ENCODE measurements at places on chromosomes 4 and X.

DNA sequence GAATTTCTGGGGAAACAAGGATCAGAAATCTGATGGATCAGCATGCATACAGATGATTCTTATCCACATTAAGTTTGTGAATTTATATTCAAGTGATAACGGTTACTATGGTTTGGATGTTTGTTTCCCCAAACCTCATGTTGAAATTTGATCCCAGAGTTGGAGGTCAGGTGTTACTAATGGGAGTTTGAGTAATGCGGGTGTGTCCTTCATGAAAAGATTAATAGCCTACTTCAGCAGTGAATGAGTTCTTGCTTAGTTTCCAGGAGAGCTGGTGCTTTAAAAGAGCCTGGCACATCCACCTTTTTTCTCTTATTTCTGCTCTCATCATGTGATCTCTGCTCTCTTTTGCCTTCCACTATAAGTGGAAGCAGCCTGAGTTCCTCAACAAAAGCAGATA is 712.4 kb downstream of the IL1RAPL1 start:
- DNase-seq = no peak

DNA sequence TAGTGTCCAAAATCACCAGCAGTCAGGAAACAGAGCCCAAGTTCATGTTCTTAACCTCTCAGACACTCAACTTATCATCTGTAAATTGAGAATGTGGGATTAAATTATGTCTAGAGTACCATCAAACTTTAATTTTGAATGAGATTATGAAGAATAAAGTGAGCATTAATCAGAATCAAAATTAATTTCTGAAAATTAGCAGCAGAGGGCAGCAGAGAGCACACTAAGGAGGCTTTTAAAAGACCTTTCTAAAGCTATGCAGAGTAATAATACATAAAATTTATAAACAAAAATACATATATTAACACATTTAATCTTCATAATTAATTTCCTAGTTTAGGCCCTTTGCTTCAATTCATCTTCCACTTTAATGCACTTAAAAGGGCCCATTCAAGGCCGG is 7.1 kb downstream of the TASL start:
- DNase-seq = peak; percentile 71

- DNase-seq = peak; percentile 93
These were observed 4.3 kb downstream of the BLOC1S4 start for GRCh38 chr4:6720202-6720699.

DNA sequence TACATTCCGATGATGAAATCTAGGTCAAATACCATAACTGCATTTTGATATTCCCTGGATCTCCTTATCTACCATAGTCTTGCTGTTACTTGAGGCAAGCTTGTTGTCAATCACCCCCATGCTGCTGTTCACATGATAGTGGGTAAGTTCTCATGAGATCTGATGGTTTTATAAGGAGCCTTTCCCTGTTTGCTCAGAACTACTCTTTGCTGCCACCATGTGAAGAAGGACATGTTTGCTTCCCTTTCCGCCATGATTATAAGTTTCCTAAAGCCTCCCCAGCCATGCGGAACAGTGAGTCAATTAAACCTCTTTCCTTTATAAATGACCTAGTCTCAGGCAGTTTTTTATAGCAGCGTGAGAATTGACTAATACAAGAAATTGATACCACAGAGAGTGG is 432.0 kb downstream of the GLUD2 start:
- no peak for DNase-seq

DNA sequence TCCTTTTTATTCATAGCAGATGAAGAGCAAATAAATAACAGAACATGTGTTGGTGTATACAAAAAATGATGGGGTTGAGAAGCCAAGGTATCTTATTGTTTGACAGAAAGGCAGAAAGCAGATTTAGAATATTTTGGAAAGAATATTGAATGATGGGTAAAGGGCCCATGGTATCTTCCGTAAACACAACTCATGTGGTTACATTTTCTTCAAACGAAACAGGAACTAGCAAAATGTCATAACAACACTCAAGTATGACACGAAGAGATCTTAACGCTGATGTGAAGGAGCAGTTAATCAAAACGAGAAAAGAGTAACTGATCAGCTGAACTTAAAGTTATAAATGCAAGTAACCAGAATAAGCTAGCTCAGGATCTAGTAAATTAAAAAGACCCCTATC is 195.7 kb upstream of the GK2 start:
- DNase-seq = peak; percentile 63

DNA sequence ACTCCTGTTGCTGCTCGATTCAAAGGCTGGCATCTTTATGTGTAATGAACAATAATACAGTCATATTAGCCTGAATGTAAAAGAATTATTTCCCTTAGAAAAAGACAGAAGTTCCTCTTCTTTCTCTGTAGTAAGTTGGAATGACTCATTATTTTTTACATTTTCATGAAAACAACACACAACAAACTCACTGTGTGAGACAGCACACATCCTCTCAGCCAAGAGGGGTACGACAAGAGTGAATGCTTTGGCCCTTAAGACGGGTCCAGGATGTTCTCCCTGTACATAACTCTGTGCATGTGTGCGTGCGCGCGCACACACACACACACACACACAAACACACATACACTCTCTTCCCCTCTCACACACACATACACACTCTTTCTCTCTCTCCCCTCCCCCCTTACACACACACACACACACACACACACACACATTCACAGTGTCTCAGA is 72.8 kb downstream of the MANBA start:
- DNase-seq = peak; percentile 72

- DNase-seq = no peak
These were observed 936 bp upstream of the PGK1 start for GRCh38 chrX:78103001-78103622.

- no peak for DNase-seq
These were observed 310.2 kb downstream of the ASMT start for GRCh38 chrX:1925053-1925481.

GRCh38 chr4:179110356-179110755 is 1668.1 kb upstream of the AGA start:
- no peak for DNase-seq

- peak; percentile 57 for DNase-seq
These were observed 1.1 kb upstream of the SH3BP2 start for GRCh38 chr4:2791518-2792395.

DNA sequence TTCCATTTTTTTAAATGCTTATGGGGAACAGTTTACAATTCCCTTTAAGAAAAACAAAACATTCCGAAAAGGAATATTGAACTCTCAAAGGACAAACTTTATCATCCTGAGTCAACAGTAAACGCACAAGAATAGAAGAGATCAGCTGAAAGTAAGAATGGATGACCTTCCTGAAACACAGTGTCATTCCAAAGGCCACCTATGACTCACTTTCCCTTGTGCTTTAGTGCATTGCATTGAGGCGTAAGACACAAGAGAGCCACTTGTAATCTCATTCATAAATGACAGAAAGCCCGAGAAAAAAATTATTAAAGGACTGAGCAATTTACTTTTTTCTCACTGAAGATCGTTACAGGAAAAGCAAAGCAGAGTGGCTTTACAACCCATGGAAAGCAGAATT is 1062.4 kb upstream of the DIAPH2 start:
- DNase-seq = no peak

GRCh38 chr4:188975271-188975670 is 836.0 kb downstream of the TRIML1 start:
- DNase-seq = no peak

DNA sequence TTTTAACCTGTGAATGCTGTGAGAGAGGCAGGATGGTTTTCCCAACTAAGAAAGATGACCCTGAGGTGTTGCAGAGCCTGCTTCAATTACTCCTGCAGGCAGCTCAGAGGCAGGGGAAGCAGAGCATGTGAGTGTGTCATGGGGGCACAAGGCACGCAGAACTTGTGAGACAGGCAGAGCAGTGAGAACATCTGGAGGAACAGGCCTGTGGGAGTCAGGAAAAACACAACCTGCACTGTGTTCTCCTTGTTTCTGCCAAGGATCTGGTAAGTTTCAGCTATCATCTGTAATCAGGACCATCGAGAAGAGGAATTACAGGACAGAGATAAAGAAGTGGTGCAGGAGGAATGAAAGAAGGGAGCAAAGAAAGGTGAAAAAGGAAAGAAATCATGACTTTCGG is 741.8 kb upstream of the INTU start:
- DNase-seq = no peak
